Cortex of kidney (tissue), 1 donor: ENCODE measurements at places on chromosomes 1 and 21.

GRCh38 chr1:160888926-160889325, 3.9 kb upstream of the ITLN1 start:
- no peak for DNase-seq

DNA sequence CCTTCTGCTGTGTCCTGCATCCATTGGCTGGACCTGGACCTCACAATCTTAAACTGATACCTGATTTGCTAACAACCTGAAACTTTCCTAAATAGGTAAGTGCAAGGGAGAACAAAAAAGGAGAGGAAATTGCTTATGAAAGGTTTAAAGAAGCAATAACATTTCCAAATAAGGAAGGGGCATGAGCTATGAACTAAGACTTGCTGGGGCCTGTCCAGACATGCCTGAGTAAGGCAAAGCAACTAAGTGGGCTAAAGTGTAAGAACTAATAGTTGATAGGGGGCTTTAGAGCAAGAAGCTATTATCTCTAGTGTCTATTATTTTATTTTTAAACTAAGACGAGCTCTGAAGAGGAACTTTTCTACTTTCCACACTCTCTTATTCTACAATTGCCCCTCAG, 11.6 kb downstream of the JMJD4 start:
- DNase-seq, result no peak

DNA sequence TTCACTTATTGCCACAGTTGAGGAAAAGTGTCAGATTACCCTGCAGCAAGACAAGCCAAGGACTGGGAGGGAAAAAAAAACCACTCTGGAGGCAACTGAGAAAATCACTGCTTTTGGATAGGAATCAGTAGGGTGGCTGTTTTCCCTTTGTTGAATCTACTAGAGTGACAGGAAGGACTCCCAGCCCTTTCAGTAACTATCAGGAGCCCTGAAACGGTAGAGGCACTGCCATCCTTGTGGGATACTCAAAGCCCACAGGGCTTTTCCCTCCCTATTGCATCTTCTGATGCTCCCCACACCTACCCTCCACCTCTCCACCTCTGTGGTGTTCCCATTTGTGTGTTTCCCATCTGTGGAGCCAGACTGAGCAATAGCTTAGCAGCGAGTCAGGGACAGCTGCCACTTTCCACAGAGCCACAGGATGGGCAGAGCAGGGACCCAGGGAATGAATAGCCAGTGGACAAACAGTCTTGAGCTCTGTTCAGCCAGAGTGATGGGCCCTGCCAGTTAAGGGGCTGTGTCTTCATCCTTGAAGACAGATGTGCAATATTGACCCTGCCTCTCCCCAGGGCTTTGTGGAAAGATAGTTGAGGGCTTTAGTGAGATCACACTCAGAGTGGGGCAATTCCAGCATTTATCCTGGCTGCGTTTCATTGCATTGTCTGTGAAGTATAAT, 13.9 kb downstream of the UBIAD1 start:
- DNase-seq, result no peak

GRCh38 chr1:199029401-199029800, 390.6 kb downstream of the PTPRC start:
- DNase-seq, result no peak

GRCh38 chr1:1358433-1359271, at the start of gene MXRA8:
Gene MXRA8, minus strand, starts transcription at chr1:1358555. Its CDS starts 51 bp downstream, at chr1:1358504.
- DNase-seq, result no peak

DNA sequence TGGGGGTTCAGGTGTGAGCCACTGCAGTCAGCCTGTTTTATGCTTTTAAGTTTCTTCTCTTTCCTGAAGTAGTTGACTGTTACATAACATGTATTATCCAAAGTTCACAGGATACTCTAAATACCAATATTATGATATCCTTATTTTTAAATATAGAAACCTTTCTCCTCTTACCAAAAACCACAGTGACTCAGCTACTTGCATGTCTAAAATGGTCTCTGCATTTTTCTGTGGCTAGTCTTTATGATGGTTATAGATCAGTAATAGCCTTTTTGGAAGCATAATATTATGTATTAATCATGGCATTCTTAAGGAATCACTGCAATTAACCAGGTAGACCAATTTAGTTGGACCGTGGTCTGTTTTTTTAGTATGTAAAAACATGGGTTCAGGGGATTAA, 210.8 kb upstream of the CACYBP start:
- no peak for DNase-seq

- DNase-seq, result no peak
These were observed 206.9 kb upstream of the FGGY start for GRCh38 chr1:59089922-59090457.

DNA sequence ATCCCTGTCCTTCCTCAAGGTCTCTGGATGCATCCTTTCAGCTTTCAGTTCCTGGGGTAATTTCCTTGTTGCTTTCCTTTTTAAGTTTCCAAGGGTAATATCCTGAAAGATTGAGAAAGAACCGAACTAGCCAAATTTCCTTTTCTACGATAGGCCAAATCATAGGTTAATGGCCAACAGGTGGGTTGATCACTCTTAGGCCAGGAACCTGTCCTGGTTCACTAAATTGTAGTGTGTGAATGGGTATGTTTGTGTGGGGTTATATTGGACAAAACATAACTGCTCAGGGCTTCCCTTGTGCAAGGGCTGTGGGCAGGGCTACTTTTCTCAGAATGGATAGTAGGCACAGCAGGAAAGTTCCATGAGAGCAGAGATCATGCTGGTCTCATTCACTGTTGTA, 17.1 kb downstream of the UBE2T start:
- no peak for DNase-seq

GRCh38 chr1:6157528-6158174, 22.5 kb downstream of the CHD5 start:
- no peak for DNase-seq

- DNase-seq, result peak; percentile 12
These were observed at the start of gene CDC42 for GRCh38 chr1:22052115-22053016. Gene CDC42, plus strand, starts transcription at chr1:22052709. Its CDS starts 25,770 bp downstream, at chr1:22078479.

DNA sequence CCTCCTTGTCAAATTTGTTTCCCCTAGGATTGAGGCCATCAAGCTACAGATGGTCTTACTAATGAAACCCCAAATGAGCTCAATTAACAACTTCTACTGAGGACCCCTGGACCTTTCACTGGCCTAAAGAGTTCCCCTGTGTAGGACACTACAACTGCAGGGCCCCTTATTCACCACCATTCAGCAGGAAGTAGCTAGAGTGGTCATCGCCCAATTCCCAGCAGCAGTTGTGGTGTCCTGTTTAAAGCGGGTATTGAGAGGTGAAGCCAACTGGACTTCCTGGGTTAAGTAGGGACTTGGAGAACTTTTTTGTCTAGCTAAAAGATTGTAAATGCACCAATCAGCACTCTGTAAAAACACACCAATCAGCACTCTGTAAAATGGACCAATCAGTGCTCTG, 1466.9 kb downstream of the KCNT2 start:
- no peak for DNase-seq

- DNase-seq, result no peak
These were observed 324.0 kb downstream of the NTNG1 start for GRCh38 chr1:107464827-107465226.

- DNase-seq, result no peak
These were observed 15.2 kb downstream of the EPHX1 start for GRCh38 chr1:225825078-225825477.

DNA sequence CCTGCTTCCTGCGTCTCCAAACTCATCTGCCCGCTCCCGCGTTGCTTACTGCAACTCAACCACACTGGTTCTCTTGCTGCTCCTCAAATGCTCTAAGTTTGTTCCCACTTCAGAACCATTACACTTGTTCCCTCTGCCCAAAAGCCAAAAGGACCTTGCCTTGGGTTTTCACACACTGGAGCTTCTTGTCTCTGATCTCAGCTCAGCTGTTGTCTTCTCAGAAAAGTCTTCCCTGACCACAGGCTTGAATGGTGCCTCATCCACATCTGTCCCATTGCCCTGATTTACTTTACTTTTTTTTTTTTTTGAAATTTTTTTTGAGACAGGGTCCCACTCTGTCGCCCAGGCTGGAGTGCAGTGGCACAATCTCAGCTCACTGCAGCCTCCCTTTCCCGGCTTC, 44.3 kb upstream of the SYT14 start:
- no peak for DNase-seq

GRCh38 chr1:62912028-62912638, 128.2 kb downstream of the ATG4C start:
- DNase-seq, result no peak

GRCh38 chr1:116554924-116555323, 15.9 kb downstream of the CD58 start:
- no peak for DNase-seq

DNA sequence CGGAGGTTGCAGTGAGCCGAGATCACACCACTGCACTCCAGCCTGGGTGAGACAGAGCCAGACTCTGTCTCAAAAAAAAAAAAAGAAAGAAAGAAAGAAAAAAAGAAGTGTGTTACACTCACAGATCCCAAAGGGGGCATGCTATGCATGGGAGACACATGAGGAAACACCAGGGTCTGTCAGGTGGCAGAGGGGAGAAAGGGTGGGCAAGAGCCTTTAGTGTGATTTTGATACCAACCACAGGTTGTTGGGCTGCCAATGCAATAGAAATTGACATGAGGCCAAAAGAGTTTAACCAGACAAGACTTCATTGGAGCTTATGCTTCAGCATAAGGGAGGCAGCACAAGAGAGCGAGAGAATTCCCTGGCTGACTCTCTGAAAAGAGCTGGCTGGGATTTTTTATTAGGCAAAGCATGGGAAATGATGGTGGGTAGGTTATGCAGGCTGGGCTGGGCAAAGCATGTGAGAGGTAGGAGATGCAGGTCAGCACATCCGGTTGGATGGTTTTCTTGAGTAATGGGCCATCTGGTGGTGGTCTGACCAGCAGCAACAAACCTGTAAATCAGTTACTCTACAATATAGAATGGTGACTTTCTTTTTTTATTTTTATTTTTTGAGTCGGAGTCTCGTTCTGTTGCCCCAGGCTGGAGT, 11.7 kb upstream of the EXTL1 start:
- DNase-seq, result no peak

DNA sequence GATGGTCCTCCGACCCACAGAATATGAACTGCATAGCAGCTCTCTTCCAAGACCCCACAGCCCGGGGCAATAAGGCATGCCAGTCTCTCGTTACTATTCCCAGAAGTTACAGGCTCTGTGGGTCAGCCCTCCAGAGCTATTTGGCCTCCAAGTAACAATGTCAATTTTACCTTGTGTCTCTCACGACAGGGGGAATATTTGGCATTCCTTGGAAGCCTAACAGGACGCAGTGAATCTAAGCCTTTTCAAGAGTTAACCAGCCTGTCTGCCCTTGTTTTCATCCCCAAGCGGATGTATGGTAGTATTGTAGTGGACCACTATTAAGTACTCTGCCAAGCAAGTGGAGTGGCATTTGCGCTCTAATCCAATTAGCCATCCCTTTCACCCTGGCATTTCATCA, 24.4 kb upstream of the GNG4 start:
- DNase-seq, result no peak

- DNase-seq, result no peak
These were observed 200.1 kb downstream of the ZP4 start for GRCh38 chr1:237690656-237691055.

DNA sequence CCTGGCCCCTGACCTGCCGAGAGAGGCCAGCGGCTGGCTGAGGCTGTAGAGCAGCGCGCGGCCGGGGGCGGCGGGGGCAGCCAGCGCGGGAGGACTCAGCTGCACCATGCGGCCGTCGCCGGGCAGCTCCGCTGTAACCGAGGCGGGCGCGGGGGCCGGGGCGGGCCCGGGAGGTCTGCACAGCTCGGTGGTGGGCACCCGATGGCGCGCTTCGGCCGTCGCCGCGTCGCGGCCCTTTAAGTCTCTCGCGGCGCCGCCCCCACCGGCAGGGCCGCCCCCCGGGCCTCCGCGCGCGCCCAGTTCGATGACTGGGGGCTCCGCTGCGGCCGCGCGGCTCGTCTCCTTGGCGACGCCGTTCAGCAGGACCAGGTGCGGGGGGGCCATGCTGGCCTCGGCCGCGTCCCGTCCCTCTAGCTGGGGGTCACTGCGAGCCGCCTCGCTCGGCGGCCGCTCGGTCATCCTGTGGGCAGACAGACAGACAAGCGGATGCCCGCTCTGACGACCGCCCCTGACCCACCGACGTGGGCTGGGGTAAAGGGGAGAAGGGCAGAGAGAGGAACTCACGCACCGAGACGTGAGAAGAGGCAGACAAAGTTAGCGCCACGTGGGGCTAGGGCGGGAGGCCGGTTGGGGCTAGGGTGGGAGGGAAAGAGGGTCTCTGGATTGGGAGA, 6.5 kb downstream of the TAL1 start:
- DNase-seq, result no peak

DNA sequence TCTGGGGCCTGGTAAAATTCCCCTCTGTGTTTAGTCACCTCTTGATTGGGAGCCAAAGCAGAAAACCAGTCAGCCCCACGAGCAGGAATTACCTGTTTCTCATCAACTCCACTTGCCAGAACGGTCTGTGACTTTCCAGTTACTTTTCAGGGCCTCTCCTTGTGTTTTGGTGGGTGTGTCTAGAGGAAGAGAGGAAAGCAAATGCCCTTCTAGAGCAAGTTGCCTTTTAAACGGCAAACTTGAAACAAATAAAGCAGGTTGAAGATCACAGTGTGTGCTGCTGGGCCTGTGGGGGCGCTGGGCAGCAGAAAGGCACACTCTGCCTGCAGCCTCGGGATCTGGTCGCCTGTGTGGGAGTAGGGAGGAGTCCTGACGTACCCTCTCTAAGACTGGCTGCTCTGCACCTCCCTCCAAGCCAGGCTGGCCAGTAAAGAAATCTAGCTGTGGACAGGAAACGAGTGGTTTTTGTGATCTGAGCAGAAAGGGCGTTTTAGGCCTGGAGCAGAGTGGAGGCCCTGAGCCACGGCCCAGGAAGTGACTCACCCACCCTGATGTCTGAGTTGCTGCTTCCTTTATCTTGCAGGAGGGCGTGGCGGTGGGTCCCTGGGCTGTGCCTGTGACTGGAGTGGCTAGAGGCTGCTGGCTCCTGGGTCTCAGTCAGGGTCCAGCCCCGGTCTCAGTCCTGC, 11.1 kb upstream of the S100A11 start:
- no peak for DNase-seq

GRCh38 chr1:94772230-94772641, 47.9 kb upstream of the SLC44A3 start:
- no peak for DNase-seq

DNA sequence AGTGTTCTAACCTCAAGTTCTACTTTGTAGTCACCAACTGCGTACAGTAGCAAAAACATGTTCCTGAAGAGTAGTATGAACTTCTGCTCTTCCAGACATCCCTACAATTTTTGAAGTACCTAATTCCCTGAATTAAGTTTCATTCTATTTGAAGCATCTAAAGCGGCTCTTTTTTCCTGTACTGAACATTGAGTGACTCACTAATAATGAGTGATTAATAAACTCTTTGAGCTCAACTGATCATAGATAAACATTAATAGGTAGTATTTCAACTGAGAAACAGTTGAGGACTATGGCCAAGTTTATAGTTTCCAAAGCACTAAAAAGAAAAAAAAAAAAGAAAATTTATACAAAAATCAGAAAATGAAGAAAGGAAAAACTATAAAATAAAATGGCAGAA, 683.1 kb downstream of the LTN1 start:
- no peak for DNase-seq

GRCh38 chr1:225941187-225941941, at the start of gene LEFTY2:
Gene LEFTY2, minus strand, starts transcription at chr1:225941220. Its CDS starts 80 bp downstream, at chr1:225941140.
- DNase-seq, result no peak

GRCh38 chr1:15849775-15850324, 2.3 kb downstream of the SPEN start:
- DNase-seq, result no peak
